Activated CD4-positive, alpha-beta T cell treated with anti-CD3 and anti-CD28 coated beads, Interleukin-2, amount 10 ng/mL, durations not matched to agents 24 days and 14 days (primary cell): ENCODE measurements at places on chromosomes 16 and 17. TPM values are rescaled to one million over a fixed set of nuclear protein-coding genes. Genes with fewer than 3 reads are reported as not detected.

GRCh38 chr16:1197237-1197866 is 27.7 kb downstream of the TPSG1 start:
- DNase-seq: no peak
- no peaks in the 10 kb centered on the region for H3K36me3 ChIP-seq
- H3K27me3 ChIP-seq: no peaks in the 10 kb centered on the region
- H3K4me1 ChIP-seq: no peaks in the 10 kb centered on the region

DNA sequence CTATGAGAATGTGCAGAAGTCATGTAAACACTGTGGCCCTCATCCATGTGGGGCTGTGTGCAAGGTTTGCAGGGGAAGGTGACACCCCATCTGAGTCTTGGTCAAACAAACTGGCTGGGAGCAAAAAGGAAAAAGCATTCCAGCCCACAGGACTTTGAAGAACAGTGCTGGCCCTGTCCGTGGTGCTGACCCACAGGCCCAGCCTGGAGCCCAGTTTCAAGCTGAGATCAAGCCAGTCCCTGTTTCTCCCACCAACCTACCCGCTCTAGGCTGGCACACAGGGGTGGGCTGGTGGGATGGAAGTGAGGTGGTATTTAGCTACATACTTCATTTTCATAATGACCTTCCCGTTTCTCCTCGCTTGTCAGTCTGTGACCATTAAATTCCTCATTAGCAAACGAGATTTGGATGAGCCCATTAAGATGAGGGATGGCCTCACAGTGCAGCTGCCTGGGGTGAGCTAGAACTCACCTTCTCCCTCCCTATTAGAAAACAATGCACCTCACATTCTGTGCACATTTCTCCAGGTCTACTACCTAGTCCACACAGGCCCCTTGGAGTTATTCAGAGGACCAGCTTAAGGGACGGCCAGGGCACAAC is 12.6 kb upstream of the RPL38 start:
- H3K4me1 ChIP-seq: peaks cover 3% of the 10 kb centered on the region
- DNase-seq: no peak
- no peaks in the 10 kb centered on the region for H3K36me3 ChIP-seq
- H3K27ac ChIP-seq: no peak overlapping the region
- H3K27me3 ChIP-seq: peaks cover 7% of the 10 kb centered on the region
- no peak overlapping the region for H3K4me3 ChIP-seq

DNA sequence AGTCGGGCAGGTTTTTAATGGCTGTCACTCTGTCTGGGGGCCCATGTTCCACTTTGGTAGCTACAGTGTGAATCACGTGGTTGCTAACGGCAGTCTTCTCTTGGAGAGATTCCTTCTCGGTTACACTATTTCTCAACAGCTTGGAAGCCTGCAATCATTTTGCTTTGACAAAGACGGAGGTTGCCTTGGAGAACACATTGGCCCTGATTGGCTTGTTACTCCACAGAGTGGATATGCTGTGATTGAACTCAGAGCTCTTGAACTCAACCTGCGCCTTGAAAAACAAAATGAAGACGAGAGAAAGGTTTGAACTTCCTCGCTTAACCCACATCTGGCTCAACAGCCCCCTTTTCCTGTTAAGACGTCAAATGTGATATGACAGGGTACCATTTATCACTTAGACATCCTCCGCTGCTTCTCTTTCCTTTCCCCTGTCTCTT is 218.9 kb downstream of the MAF start:
- H3K27ac ChIP-seq: no peak overlapping the region
- DNase-seq: no peak
- no peaks in the 10 kb centered on the region for H3K36me3 ChIP-seq
- H3K4me3 ChIP-seq: no peak overlapping the region
- peaks cover 3% of the 10 kb centered on the region for H3K27me3 ChIP-seq

DNA sequence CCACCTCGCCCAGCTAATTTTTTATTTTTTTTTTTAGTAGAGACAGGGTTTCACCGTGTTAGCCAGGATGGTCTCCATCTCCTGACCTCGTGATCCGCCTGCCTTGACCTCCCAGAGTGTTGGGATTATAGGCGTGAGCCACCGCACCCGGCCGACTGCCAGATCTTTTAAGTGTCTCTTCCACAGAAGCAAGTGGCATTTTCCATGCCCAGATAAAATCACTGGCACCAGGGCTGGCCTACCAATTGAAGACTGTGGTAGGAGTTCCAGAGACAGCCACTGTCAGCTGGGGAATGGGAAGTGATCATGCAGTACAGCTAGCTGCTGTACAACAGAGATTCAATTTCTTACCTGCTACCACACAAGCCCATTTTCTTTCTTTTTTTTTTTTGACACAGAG is 17.9 kb downstream of the CNP start:
- H3K36me3 ChIP-seq: peaks cover 82% of the 10 kb centered on the region
- no peak overlapping the region for H3K4me3 ChIP-seq
- no peak overlapping the region for H3K27ac ChIP-seq

Gene C17orf50
- total RNA-seq: not detected in 2 replicates

- H3K36me3 ChIP-seq: no peaks in the 10 kb centered on the region
- no peak for DNase-seq
- no peaks in the 10 kb centered on the region for H3K27me3 ChIP-seq
- no peak overlapping the region for H3K4me3 ChIP-seq
These were observed 152.9 kb downstream of the CBLN1 start for GRCh38 chr16:49128740-49129139.

GRCh38 chr16:2494616-2495015 is 19.1 kb upstream of the ATP6V0C start:
- H3K27me3 ChIP-seq: no peaks in the 10 kb centered on the region
- no peak overlapping the region for H3K4me3 ChIP-seq
- no peak for DNase-seq

GRCh38 chr17:17751489-17752088 is 70.3 kb downstream of the RAI1 start:
- H3K4me1 ChIP-seq: peaks cover 41% of the 10 kb centered on the region
- H3K4me3 ChIP-seq: peak overlapping the region; percentile 93
- peaks cover 1% of the 10 kb centered on the region for H3K36me3 ChIP-seq
- peak overlapping the region; percentile 95 for H3K27ac ChIP-seq
- no peak for DNase-seq

GRCh38 chr17:37787055-37787757 is 42.3 kb upstream of the HNF1B start:
- peaks cover 6% of the 10 kb centered on the region for H3K4me1 ChIP-seq
- no peak overlapping the region for H3K4me3 ChIP-seq
- no peak for DNase-seq
- peaks cover 55% of the 10 kb centered on the region for H3K27me3 ChIP-seq
